ENCODE measurements at places on chromosomes 5 and 9.

DNA sequence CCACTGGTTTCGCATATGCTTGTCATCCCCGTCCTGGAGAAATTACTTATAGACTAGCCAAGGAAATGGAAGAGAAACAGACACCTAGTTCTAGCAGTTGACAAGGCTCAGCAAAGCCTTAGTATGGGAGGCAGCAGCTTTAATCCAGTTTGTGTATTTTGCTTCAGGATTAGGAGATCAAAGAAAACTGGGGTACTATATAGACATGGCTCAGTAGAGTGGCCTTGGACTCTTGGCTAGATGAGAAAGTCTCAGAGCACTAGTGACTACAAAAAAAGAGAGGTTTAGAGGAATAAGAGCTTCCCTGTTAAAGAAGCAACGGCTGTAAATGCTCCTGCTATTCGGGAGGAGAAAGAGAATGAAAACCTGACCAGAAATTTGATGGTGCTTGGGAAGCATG, 349.1 kb downstream of the CTNND2 start:
- DNase-seq = no peak

DNA sequence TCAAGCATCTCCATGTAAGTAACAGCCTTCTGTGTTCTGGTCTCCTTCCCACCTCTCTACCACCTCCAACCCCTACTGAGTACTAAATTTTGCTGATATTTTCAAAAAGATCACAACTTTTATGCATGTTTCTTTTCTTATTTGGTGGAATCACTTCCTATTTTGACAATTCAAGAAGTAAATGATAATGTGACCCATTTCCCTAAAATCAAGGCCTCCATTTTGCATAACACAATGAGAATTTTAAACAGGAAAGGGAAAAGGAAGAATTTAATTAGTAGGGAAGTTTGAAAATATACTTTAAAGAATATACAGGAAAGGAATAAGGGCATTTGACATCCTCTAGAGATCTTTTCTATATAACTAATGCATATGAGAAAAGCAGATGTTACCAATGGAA, 212.9 kb upstream of the RASA1 start:
- no peak for DNase-seq

DNA sequence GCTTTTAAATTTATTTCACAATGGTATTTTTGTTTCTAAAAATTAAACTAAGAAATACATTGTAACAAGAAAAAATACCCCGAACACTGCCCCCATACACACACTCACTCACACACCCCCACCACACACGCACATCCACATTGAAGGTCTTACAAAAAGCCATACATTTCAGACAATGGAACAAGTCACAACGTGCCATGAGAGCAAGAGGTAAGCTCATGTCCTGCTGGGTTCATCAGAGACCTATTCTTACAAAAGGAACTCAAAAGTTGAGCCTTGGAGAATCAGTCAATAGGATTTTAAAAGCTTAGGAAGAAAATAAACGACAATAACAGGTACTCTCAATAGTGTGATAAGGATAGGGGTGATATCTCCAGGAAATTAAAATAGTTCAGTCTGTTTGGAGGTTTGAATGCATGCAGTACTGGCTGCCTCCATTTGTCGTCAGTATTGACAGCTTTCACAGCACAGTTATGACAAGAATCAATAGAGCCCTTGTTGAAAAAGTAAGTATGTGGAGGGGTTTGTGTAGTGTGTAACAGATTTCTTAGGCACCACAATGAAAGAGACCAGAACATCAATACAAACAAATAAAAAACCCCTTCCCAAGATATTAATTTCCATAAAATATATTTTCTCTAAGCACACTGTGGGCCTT, 1826.2 kb upstream of the CDH6 start:
- DNase-seq = no peak

DNA sequence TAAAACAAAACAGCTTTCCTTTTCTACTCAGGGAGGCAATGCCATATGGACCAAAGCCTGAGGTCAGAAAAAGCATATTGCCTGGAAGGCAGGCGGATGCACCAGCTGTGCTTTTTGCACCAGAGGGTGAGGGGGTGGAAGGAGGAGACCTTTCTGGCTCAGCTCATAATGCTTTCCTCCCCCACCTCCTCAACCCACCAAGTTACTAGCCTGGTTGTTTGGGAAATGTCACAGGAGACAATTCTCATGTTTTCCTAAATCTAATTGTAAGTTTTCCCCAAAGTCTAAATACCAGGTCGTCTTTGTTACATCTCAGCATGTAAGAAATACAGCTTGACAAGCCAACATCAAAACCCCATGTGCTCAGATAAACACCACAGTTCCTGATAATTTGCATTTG, 72.6 kb upstream of the DMRTA1 start:
- DNase-seq = no peak

GRCh38 chr9:94057918-94058317, 26.3 kb upstream of the PTPDC1 start:
- DNase-seq = no peak

DNA sequence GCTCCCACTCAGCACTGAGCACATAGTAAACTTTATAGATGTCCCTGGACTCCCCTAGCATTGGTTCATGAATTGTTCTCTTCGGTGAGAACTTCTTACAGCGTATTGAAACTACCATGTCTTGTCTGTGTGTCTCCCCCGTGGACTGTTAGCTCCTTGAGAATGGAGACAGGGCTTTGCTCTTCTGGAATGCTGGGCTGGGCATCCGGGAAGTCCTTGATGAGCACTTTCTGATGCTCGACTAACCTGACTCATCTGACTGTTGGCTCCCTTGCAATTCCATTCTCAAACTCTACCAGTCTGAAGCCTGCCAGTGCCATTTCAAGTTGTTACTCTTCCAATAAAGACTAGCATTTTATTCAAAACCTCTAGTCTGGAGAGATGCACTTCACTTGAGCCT, 15.0 kb upstream of the PFDN1 start:
- no peak for DNase-seq

- DNase-seq = no peak
Measured at GRCh38 chr5:21649969-21650368, 1203.2 kb downstream of the CDH12 start.
